ENCODE measurements at places on chromosomes 7 and 10.

DNA sequence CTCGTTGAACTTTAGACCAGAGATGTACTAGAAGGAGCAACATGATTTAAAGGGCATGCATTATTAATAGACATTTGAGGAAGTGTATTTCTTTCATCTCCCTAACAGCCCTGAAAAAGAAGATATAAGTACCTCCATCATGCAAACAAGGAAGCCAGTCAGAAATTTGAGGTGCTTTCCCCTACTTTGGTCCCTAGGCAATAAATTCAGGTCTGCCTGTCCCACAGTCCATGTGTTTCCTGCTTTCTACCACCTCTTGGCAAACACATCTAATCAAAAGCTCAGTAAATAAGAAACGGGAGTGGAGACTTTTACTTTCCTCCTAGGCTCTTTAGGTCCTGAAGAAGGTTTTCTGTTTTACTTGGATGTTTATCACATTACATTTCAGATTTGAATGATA is 5.2 kb upstream of the SEMA3C start:
- no peak for DNase-seq

DNA sequence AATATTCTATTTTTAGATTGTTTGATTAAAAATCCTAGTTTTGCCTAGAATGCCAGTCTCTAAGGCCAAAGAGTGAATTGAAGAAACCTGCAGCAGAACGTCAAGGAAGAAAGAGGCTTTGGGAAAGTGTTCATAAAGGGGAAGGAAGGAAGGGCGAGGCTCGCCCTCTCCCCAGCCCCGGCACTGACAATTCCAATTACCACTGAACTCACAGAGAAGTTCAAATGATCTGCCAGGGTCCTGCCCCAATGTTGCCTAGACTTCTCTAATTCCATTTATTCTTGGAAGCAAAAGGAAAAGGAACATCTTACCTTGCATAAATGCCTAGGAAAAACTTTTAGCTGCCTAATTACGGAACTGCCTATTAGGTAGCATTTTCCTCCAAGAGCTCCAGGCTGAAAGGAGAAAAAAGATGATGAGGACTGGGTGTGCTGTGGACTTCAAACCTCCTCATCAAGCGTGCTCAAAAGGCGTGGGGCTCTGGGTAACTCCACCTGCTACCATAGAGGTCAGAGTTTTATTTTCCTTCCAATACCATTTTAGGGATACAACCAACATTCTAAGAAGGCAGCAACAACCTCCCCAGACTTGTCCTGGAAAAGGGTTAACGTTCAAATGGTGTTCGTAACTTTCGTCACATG is 134.5 kb downstream of the PKD1L1 start:
- no peak for DNase-seq

GRCh38 chr10:22646388-22646853 is 68.0 kb downstream of the PIP4K2A start:
- no peak for DNase-seq

DNA sequence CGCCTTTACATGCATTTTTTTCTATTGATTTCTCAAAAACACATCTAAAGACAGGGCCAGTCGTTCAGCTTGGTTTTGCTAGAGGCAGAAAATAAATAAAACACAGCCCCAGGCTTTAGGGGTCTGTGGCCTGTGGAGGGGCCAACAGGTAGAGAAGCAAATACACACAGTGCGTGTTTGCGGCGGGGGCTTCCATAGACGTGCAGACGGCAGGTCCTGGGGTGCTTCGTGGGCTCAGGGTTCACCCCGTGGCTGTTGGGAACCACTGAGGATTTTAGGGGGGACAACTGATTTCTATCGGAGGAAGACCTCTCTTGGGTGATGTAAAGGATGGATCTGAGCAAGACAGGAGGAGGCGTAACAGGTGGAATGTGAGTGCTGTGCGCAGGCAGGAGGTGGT is 445.7 kb upstream of the FOXK1 start:
- DNase-seq: no peak

GRCh38 chr10:113169853-113170460 is 219.9 kb downstream of the TCF7L2 start:
- no peak for DNase-seq

- no peak for DNase-seq
These were observed 14.0 kb upstream of the INSIG1 start for GRCh38 chr7:155283565-155284194.

GRCh38 chr10:26571655-26572054 is 125.8 kb upstream of the PDSS1 start:
- DNase-seq: no peak

GRCh38 chr10:47077386-47077785 is 166.2 kb downstream of the PTPN20 start:
- no peak for DNase-seq

DNA sequence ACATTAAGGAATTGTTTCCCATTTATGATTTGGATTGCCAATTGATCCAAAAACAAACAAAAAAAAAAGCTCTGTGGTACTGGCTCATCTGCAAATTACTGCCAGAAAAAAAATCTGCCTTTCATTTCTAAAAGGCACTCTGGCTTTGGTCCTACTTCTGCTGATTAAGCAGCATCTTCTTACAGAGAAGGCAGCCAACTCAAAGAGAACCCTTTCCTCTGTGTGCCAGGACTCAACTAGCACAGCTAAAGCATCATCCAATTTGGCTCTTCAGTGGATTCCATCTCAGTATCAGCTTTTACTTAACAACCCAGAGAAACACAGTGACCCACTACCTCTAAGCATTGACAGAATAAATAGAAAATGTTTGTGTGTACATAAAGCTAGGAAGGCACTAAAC is 80.6 kb downstream of the GSAP start:
- DNase-seq: no peak

DNA sequence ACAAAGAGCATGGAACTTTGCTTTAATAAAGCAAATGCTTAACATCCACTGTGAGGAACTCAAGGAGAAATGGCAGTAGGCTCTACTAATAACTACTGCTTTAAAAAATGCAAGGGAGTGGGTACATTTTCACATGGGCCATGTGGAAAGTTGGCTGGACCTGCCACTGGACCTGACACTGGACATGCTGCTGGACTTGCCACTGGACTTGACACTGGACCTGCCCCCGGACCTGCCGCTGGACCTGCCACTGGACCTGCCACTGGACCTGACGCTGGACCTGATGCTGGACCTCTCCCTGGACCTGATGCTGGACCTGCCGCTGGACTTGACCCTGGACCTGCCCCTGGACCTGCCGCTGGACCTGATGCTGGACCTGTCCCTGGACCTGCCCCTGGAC is 32.6 kb downstream of the DIP2C start:
- DNase-seq: no peak

- DNase-seq: no peak
These were observed 93.5 kb downstream of the MBL2 start for GRCh38 chr10:52679117-52679516.

DNA sequence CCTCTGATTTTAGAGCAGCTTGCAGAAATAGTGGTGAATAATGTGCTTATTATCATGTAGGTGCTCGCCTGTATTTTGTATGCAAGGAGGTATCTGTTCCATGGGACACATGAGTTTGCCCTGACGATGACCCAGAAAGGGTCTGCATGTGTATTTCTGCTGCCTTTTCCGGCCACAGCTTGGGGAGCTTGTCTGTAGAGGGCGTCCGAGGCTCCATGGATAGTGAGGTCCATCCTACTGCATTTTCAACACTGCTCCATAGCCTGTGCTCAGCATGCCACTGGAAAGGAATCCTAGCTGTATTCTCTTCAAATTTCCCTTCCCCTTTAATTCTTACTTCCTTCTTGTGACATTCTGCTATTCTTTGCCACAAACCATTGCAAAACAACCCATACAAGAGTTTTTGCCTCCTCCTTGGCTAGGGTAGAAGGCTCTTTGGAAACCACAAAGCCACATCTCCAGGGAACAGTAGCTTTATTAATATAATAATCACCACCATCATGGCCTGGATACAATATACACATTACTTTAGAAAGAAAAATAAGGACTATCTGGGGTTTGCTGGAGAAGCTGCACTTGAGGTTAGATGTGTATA is 127.7 kb downstream of the DYNC1I1 start:
- no peak for DNase-seq

- no peak for DNase-seq
These were observed 132.6 kb downstream of the SLC25A13 start for GRCh38 chr7:96189129-96189820.

DNA sequence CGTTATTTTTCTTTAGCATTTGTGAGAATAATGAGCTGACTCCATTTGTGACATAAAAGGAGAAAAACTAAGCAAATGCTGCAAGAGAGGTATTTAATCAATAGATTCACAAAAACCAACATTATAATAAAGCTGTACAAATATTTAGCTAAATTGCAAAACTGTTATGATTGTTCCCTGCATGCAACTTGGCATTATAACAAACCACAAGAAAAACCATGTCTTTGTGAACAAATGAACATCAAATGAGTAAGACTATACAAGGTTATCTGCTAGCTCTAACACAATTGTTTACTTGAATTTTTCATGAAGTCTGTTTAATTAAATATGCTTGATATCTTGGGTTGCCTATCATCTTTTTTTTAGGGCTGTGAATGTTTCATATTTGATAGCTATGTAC is 50.8 kb upstream of the PPP1R9A start:
- DNase-seq: no peak

GRCh38 chr7:106216923-106217542 is 67.8 kb downstream of the NAMPT start:
- no peak for DNase-seq

GRCh38 chr7:22176791-22177412 is 180.1 kb downstream of the RAPGEF5 start:
- no peak for DNase-seq

- DNase-seq: no peak
These were observed 31.7 kb upstream of the DNMBP start for GRCh38 chr10:100041306-100042002.

- no peak for DNase-seq
These were observed 320.4 kb upstream of the SP8 start for GRCh38 chr7:21107101-21107500.

GRCh38 chr7:1242256-1242605 is 9.6 kb downstream of the UNCX start:
- no peak for DNase-seq

- no peak for DNase-seq
These were observed 131.3 kb upstream of the DPP6 start for GRCh38 chr7:153920897-153921296.

- DNase-seq: no peak
These were observed 86.9 kb upstream of the GTF2I start for GRCh38 chr7:74570533-74571156.

DNA sequence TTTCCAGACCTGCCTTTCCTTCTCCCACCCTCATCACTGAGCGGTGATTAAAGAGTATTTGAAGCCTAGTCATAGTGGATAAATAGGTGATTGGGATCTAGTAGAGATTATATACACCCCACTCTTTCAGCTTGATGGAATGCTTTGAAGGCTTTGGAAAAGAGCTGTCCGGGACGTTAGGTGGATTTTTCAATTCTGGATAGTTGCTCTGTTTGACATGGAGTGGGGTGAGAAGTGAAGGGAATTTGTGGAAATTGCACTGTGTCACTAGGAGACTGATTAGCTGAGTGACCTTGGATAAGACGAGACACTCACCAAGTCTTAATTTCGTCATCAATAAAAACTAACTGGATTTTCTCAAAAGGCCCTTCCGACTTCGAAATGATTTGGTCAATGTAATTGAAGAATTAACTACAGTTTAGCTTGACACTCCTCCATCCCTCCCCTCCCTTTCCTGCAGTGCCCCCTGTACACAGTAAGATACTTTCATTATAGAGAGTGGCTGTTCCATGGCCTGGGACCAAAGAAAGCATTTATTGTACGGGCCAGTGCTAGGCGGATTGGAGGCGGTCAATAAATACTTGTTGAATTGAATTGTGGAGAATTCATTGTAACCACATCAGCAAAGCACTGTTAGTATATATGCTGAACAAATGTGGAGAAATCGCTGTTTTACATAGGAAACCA is 962 bp downstream of the ZKSCAN1 start:
- DNase-seq: no peak

GRCh38 chr7:28686418-28686800 is 271.7 kb downstream of the TRIL start:
- no peak for DNase-seq

DNA sequence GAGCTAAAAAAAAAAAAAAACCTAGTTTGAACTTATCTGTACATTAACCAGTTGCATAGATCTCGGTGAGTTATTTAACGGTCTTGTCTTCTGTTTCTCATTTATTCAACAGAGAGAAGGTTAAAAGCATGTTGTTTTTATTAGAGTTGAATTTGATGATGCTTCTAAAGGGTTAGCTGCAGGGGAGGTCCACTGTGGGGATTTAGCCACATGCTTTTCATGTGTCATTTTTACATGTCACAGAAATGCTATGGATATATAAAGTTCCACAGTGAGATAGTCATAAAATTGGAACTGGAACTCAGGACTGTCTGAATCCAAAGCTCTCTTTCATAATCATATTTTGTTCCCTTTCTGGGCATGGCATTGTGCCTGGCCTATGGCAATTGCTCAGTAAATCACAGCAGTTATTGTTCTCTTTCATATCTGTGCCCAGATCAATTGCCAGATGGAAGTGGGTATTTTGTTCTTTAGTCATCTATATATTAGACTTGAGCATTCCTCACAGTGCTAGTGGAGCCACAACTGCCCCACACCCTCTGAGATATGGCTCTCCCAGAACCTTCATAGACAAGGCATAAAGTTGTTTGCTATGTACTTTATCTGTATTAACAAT is 578.8 kb downstream of the NRG3 start:
- DNase-seq: no peak

GRCh38 chr7:132560105-132560504 is 16.2 kb downstream of the PLXNA4 start:
- no peak for DNase-seq

DNA sequence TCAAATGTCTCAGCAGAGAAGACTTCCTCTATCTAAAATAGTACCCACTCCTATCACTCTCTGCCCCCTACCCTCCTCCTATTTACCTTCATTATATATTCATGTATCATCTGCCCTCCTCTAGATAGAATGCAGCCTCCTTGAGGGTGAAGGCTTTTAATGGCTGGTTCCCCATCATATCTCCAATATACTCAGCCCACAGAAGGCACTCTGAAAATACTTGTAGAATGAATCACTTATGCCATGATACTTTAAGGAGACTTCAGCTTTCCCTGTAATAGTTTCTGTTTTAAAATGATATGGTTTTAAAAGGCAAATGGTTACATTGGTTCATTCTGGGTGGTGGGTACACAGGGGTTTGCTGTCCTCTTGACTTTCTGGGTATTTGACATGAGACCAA is 25.3 kb downstream of the GFRA1 start:
- no peak for DNase-seq

DNA sequence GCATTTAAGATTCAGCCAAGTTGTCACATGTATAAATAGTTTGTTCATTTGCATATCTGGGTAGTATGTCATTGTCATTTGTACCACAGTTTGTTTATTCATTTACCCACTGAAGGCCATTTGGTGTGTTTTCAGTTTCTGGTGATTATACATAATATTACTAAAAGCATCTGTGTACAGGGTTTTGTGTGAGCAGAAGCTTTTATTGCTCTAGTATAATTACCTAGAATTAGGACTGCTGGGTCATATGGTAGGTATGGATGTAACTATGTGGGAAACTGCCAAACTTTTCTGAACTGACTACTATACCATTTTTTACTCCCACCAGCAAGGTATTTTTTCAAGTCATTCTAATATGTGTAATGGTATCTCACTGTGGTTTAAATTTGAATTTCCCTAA is 584.0 kb upstream of the GHITM start:
- DNase-seq: no peak
